ENCODE measurements at places on chromosomes 13 and 19. TPM values are rescaled to one million over a fixed set of nuclear protein-coding genes. Genes with fewer than 3 reads are reported as not detected.

The SIGLEC12 gene
- total RNA-seq, result 5.9 TPM

The POU2F2 gene
- 6.1 TPM for total RNA-seq

The TEKTIP1 gene
- 2.2 TPM for total RNA-seq

The APOC4 gene
- 0.68 TPM for total RNA-seq

GRCh38 chr19:46878613-46879375 is 18.0 kb downstream of the ARHGAP35 start:
- H3K4me1 ChIP-seq, result no peaks in the 10 kb centered on the region
- no peaks in the 10 kb centered on the region for H3K27me3 ChIP-seq
- peaks cover 9% of the 10 kb centered on the region for H3K36me3 ChIP-seq
- H3K4me3 ChIP-seq, result no peak overlapping the region

GRCh38 chr13:111469916-111470506 is 149.6 kb downstream of the TEX29 start:
- H3K27ac ChIP-seq, result no peak overlapping the region
- peaks cover 13% of the 10 kb centered on the region for H3K27me3 ChIP-seq
- no peak for DNase-seq

DNA sequence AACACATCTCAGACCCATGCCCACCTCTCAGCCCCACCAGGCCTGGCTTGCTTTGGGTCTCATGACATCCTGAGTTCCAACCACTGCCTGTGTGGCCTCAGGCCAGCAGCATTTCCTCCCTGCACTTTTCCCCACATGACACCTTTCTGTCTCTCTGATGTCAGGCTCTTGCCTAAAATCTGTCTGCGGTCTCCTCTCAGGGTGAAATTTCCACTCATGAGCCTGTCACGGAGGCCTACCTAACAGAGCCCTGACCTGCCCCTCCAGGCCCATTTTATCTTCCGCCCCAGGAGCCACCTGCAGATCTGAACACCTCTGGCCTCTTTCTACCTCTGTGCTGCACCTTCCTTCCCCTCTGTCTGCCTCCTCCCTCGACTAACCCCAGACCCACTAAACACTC is 93.5 kb downstream of the ZDHHC20 start:
- no peaks in the 10 kb centered on the region for H3K4me1 ChIP-seq
- H3K27me3 ChIP-seq, result no peaks in the 10 kb centered on the region
- no peak for DNase-seq
- H3K4me3 ChIP-seq, result no peak overlapping the region
- H3K36me3 ChIP-seq, result no peaks in the 10 kb centered on the region

DNA sequence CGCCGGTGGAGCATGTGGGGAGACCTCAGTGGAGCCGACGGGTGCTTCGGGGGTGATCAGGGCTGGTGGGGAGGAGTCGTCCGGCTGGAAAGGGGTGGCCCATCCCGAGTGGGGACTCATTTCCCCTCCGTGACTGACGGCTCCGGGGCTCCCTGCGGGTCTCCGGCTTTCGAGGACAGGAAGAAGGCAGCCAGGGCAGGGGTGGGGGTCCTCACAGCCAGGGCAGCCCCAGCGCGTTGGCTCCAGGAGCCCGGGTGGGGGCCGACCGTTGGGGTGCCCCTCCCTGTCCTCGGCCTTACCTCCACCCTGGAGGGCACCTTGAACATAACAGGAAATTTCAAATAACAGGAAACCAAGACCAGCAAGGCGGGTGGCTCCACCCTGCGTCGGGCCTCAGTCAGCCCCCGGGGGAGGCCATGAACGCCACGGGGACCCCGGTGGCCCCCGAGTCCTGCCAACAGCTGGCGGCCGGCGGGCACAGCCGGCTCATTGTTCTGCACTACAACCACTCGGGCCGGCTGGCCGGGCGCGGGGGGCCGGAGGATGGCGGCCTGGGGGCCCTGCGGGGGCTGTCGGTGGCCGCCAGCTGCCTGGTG is at the start of gene S1PR4:
Gene S1PR4 (plus strand): TSS at position 393 of the 596 bp plus-strand sequence. CDS start 24 bp downstream, at position 417.
- H3K4me3 ChIP-seq, result peak within 1 kb of the TSS; percentile 55
- H3K36me3 ChIP-seq, result no peaks in the 10 kb centered on the region
- H3K27ac ChIP-seq, result peak within 1 kb of the TSS; percentile 92
- no peaks in the 10 kb centered on the region for H3K27me3 ChIP-seq

GRCh38 chr13:76939215-76939614 is 9.1 kb upstream of the ACOD1 start:
- no peaks in the 10 kb centered on the region for H3K27me3 ChIP-seq
- no peak for DNase-seq
- H3K27ac ChIP-seq, result no peak overlapping the region
- H3K4me1 ChIP-seq, result no peaks in the 10 kb centered on the region
- no peak overlapping the region for H3K4me3 ChIP-seq

DNA sequence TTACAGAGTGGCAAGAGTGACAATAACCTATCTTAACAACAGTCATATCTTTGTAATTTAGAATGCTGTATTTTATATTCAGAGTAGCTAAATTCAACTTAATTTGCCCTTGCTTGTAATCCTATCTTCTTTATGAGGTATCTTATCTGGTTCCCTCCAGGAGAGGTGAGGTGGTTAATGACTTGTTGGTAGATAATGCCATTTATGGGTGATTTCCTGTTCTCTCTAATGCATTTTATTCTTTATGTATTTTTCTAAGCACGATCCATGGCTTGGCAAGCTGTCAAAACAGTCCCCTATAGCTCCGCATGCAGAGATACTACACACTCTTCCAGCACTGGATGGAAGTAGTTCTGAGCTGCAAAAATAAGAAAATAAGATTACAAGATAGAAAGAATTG is 267.9 kb downstream of the LMO7 start:
- H3K36me3 ChIP-seq, result no peaks in the 10 kb centered on the region
- no peak overlapping the region for H3K27ac ChIP-seq
- H3K4me1 ChIP-seq, result no peaks in the 10 kb centered on the region
- no peak overlapping the region for H3K4me3 ChIP-seq
- H3K27me3 ChIP-seq, result no peaks in the 10 kb centered on the region
- DNase-seq, result no peak

DNA sequence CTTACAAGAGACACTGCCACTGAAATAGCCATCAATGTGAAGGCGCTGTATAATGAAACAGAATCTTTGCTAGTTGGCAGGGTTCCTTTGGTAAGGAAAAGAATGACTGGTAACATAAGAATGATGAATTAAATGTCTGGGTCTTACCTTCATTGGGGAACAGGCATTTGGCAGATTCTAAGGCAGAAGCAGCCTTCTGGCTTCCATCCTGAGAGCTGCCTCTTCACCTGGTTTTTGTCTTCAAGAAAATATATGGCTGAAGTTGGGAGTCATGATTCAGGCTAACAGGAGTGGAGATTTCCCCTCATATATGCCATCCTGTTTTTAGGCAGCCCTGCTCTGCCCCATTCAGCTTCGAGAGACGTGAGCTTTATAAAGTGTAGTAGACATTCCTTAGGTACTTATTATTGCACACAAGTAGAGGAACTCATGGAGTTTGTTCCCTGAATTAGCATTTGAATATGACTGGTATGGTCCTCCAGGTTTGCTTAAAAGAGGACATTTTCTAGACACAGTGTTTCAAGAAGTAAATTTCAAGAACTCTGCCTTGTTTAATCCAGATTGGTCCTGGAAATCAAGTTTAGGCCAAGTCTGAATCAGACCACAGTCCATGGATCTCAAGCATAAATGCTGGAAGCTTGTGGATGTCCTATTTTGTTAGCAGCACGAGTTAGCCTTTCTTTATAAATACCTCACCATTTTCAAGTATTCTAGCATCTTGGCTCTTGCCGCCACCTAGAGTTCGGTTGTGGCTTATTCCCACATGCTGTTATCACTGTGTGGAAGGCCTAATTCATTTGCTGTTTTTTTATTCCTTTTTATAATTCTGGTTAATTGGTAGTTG is 56.2 kb upstream of the AKAP11 start:
- peaks cover 54% of the 10 kb centered on the region for H3K36me3 ChIP-seq
- no peaks in the 10 kb centered on the region for H3K27me3 ChIP-seq
- no peak for DNase-seq

DNA sequence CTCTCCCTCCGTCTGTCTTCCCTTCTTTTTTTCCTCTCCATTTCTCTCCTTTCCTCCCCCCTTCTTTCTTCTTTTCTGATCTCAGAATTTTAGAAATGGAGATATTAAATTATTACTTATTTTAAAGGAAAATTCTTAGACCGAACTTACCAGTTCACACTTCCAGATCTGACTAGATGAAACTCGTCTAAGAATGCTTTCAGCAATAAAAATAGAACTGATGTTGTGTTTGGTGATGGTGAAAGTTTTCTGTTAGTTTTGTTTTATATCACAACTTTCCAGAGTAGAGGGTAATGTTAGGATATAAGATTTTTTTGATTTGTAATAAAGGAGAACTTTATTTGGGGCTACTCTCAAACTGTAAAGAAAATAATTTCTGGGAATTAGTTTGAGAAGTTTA is 29.9 kb downstream of the UCHL3 start:
- no peaks in the 10 kb centered on the region for H3K27me3 ChIP-seq
- H3K4me3 ChIP-seq, result no peak overlapping the region
- peaks cover 11% of the 10 kb centered on the region for H3K36me3 ChIP-seq
- no peak overlapping the region for H3K27ac ChIP-seq
- DNase-seq, result no peak

DNA sequence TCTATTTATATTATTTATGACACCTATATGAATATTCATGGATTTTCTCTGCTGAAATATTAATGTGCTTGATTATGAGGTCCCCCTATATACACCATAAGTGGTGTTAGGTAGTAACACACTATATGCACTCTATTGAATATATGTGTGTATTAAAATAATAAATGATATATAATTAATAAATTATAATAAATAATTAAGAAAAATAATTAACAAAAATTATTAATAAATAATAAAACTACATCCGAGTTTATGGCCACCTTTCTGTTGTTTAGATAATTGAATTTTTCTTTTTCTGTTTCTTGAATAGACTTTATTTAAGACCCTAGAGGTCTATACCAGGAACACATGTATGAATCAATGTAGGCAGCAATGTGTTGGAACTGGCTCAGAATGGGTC is 20.9 kb upstream of the ARHGEF18 start:
- H3K4me3 ChIP-seq, result no peak overlapping the region
- DNase-seq, result no peak
- no peaks in the 10 kb centered on the region for H3K4me1 ChIP-seq

- DNase-seq, result no peak
- peaks cover 44% of the 10 kb centered on the region for H3K4me1 ChIP-seq
- H3K27ac ChIP-seq, result no peak overlapping the region
- peaks cover 54% of the 10 kb centered on the region for H3K36me3 ChIP-seq
- no peak overlapping the region for H3K4me3 ChIP-seq
Observed at GRCh38 chr19:1105873-1106840, 2.4 kb downstream of the GPX4 start.

DNA sequence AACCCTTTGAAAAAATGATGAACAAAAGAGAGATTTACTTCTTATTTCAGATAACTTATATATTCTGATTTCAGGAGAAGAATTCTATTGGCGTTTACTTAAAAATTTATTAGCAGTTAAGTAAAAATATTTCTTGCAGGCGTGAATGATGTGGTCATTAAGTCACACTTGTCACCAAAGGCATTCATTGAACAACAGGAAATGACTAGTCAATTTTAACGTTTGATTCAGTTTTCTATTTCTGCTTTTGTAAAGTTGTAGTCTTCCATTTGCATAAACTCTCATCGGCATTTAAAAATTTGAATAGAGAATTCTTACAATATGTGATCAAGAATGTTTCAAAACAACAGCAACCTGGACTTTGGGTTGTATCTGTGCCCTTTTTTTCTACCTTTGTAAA is 83.4 kb downstream of the GPR12 start:
- H3K4me3 ChIP-seq, result no peak overlapping the region
- peaks cover 13% of the 10 kb centered on the region for H3K36me3 ChIP-seq
- no peak for DNase-seq
- no peaks in the 10 kb centered on the region for H3K27me3 ChIP-seq
- H3K4me1 ChIP-seq, result no peaks in the 10 kb centered on the region
- H3K27ac ChIP-seq, result no peak overlapping the region

DNA sequence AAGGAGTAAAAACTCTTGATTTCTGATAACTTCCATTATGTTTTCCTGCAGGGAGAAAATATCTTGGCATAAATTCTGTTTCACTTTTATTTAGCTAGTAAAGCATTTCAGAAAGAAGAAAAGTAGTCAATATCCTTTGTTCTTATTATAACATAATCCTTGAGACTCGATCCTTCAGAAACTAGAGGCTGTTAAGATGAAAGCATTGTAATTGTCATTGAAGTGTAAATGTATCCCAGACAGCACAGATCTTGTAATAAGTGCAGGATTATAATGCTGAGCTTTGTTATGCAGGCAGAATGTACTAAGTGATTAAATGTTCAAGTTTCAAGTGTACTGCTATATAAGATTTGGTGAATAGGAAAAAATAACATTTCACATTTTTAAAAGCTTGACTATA is 225.2 kb upstream of the ATXN8OS start:
- no peak overlapping the region for H3K4me3 ChIP-seq
- H3K27me3 ChIP-seq, result no peaks in the 10 kb centered on the region
- H3K4me1 ChIP-seq, result no peaks in the 10 kb centered on the region
- no peak overlapping the region for H3K27ac ChIP-seq
- no peak for DNase-seq

- H3K27me3 ChIP-seq, result no peaks in the 10 kb centered on the region
- no peak for DNase-seq
- H3K27ac ChIP-seq, result no peak overlapping the region
- H3K4me1 ChIP-seq, result peaks cover 80% of the 10 kb centered on the region
- H3K36me3 ChIP-seq, result no peaks in the 10 kb centered on the region
- no peak overlapping the region for H3K4me3 ChIP-seq
Observed at GRCh38 chr19:34273121-34273520, 18.8 kb downstream of the GARRE1 start.

DNA sequence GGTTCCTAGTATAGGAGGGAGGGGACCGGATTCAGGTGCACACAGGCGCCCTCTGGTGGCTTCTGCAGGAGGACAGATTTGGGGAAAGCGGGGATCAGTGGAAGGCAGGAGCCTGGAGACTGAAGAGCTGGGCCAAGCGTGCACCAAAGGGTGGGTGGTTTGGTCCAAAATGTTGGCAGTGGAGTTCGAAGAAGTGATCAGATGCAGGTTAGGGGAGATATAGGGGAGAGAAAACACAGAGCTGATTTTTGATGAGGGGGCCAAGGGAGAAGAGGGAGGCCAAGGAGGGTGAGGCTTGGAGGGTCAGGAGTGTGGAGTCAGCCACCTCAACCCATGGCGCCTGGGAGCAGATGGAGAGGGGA is 6.8 kb upstream of the CARM1 start:
- H3K36me3 ChIP-seq, result no peaks in the 10 kb centered on the region
- no peak overlapping the region for H3K4me3 ChIP-seq
- H3K27ac ChIP-seq, result no peak overlapping the region
- no peaks in the 10 kb centered on the region for H3K27me3 ChIP-seq
- peaks cover 16% of the 10 kb centered on the region for H3K4me1 ChIP-seq
- peak; percentile 88 for DNase-seq

- peak overlapping the region; percentile 40 for H3K27ac ChIP-seq
- no peaks in the 10 kb centered on the region for H3K36me3 ChIP-seq
- H3K4me1 ChIP-seq, result peaks cover 12% of the 10 kb centered on the region
- H3K27me3 ChIP-seq, result no peaks in the 10 kb centered on the region
- peak; percentile 89 for DNase-seq
Observed at GRCh38 chr13:44132710-44133109, 240.9 kb upstream of the SERP2 start.

- H3K4me1 ChIP-seq, result peaks cover 23% of the 10 kb centered on the region
- H3K27ac ChIP-seq, result peak overlapping the region; percentile 84
- peaks cover 3% of the 10 kb centered on the region for H3K36me3 ChIP-seq
- H3K27me3 ChIP-seq, result no peaks in the 10 kb centered on the region
- no peak for DNase-seq
Observed at GRCh38 chr13:99357941-99358340, 50.7 kb upstream of the GPR183 start.
